ENCODE measurements at places on chromosomes 16 and 17.

DNA sequence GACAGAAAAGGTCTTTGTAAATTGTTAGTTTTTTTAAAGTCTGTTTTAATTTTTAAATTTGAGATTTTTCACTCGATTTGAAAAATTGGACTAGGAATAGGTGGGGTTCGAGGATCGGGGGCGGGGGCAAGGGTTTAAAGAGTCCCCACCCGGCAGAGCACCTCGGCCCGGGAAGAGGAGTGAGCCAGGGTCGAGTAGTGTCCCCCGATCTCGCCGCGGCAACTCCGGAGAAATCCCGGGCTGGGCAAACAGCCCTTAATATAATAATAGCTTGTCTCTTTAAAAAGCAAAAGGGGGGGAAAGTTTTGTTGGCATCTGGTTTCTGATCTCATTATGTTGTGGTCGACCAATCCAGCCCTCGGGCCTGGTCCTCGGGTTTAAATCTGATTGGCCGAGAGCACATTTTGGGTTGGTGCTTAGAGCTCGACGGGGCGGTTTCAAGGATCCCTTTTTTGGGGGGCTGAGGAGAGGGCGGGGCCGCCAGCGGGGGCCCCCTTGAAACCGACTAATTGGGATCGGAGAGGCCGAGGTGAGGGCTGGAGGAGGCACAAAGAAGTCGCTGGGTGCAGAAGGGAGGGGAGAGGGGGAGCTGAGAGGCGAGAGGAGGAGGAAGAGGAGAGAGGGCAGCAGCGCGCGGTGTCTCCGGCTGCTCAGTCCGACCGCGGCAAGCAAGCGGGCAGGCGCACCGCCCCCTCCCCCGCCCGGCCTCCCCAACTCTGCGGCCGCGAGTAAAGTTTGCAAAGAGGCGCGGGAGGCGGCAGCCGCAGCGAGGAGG, at the start of gene FZD2:
FZD2 (plus strand) TSS at position 653 of the 775 bp plus-strand sequence. CDS start 205 bp downstream, outside the sequence.
- peak; percentile 79 for DNase-seq

DNA sequence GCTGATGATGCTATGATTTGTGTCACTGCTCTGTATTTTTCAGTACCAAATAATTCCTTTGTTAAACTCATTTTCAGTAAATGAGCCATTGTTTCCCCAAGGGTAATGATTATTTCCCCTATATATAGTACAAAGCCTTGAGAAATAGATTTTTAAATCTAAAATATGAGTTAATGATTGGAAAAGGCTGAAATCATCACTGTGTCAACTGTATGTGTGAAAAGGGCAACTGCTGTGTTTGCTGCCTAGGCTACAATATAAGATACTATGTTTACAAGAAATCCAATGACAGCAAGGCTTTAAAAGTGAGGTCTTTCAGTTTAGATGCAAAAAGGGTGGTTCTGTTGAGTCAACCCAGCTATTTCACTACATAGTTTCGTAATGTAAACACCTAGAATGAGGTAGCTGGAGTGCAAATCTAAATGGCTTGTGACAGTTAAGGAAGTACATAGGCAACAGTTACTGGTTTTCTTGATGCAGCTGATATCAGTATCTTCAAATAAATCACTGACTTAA, 15.3 kb downstream of the NLK start:
- no peak for DNase-seq

GRCh38 chr17:41844971-41845370, 7.3 kb downstream of the KLHL10 start:
- no peak for DNase-seq

DNA sequence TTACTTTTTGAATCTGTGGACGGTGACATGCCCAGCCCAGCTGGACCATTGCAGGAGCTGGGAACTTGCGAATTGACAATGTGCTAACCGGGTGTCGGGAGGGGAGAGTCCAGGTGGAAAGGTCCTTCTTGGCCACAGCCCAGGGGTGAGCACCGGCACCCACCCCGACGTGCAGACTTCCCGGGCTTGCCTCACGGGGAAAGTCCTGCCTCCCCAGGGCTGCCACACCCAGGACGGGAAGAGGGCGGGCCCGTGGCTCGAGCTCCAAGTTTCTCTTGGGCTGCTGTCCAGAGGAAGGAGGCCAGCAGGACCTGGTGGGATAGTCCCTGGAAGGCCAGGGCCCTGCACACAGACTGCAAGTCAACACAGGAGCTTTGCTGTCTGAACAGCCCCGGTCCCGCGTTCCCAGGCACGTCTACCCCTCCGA, 17.7 kb downstream of the CARD14 start:
- no peak for DNase-seq

DNA sequence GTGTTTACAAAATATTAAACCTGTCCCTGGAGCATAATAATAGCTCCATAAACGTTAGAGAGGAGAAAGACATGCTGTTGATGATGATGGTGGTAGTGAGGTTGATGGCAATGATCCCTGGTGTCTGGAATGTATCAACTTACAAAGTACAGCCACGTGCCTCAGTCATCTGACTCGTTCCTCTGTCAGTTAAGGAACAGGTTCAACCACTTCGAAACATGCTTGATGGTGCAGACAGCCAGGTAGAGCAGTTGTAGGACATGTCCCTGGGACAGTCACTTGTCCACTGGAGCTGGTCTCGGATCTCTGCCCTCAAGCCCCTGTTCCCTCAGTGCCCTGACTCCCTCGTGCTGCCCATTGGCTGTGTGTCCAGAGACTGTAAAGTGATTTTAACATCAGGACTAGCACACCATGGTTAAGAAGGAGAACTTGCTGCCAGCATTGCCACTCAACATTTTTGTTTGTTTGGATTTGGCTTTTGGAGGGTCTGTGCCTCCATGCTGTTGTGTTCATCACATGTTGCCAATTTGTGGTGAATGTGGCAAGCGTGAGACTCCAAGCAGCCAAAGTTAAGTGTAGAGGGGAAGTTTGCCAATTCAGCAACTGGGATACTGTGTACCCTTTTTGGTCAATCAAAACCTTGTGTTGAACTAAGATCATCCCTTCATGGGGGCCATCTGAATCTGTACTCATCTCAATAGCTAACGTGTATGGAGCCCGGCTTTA, 16.3 kb upstream of the SALL1 start:
- DNase-seq = no peak

- DNase-seq = no peak
Observed at GRCh38 chr17:10156948-10157607, 41.3 kb downstream of the GAS7 start.

GRCh38 chr17:44267818-44268490, at the start of gene SLC4A1:
TSS of gene SLC4A1 (minus strand) at chr17:44268135. CDS start at chr17:44262866, 5,269 bp downstream.
- no peak for DNase-seq

DNA sequence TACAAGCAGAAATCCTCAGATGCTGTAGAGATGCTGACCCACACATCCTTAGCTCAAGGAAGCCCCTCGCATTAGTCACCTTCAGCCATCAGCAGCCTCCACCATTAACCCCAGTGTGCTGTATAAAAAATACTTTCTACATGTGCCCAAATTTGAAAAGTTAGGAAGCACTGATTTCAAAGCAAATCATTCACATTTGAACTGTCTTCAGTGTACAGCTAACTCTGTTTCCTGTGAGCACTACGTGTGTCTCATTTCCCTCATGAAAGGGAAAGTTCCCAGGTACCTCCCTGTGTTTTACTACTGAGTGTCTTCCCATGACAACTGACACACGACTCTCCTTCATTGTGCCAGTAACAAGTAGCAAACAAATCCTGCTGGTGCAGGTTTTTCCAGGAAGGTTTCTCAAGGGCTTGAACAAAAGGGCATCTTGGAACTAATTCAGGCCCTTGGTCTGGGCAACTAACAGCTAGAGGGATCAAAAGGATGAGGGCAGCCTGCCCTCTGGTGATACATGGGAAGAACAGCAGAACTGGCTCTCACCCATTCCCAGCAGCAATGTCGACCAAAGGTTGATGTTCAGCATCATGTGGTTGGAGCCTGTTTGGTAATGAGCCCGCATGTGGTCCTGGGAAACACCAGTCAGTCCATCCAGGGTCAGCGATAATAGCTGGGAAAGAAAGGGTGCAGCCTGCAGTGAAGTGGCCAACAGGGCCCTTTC, 4.0 kb downstream of the SLC35B1 start:
- DNase-seq = no peak

DNA sequence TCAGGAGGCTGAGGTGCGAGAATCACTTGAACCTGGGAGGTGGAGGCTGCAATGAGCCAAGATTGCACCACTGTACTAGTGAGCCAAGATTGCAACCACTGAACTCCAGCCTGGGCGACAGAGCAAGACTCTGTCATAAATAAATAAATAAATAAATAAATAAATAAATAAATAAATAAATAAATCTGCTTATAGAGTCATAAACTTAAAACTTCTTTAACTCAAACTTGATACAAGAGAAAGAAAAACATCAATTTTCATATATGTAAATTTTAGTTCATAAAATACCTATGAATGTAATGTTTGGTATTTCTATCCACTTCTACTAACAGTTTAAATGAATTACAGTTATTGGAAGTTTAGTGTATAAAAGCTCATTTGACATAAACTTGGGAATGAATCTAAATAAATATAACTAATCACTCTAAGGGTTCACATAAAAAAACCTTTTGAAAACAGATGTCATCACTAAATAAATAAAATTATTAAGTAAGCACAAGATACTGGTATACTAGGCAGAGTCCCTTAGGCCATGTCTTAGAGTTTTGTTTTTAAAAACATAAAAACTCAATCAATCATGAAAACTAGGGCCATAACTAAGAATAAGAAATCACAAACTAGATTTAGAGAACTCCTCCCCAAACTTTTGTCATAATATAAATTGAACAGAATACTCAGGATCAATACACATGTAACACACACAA, 54.1 kb downstream of the SMURF2 start:
- no peak for DNase-seq

DNA sequence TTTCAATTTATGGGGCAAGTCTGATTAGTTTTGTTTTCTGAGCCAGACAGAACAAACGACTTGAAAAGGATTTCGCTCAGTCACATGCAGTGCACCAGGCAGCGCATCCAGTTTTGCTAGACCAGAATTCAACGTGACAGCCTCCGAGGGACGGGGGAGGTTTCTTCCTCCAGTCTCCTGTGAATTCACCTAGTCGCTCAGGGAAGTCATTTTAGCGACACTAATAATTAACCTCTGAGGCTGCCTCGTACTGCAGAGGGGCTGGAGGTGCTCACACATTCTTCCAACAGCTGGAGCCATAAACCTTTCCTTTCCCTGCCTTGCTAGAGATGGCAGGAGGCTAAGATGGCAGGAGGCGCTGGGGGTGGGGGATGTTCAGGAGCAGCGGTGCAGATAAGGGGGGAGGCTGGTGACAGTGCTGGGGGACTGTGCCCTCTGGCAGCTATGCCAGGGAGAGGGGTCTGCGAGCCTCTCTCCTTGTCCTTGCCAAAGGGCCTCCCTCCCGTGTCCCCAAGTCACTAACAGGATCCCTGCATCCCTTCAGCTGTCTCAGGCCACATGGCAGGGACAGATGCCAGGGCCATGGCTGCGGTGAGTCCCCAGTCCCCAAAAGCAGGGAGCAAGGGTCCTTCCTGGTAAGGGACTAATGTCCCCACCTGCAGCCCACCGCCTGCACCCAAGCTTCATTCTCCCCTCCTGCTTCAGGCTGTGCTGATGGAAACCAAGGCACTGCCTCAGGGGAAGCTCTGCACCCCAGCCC, 24.0 kb downstream of the MXRA7 start:
- DNase-seq = no peak

DNA sequence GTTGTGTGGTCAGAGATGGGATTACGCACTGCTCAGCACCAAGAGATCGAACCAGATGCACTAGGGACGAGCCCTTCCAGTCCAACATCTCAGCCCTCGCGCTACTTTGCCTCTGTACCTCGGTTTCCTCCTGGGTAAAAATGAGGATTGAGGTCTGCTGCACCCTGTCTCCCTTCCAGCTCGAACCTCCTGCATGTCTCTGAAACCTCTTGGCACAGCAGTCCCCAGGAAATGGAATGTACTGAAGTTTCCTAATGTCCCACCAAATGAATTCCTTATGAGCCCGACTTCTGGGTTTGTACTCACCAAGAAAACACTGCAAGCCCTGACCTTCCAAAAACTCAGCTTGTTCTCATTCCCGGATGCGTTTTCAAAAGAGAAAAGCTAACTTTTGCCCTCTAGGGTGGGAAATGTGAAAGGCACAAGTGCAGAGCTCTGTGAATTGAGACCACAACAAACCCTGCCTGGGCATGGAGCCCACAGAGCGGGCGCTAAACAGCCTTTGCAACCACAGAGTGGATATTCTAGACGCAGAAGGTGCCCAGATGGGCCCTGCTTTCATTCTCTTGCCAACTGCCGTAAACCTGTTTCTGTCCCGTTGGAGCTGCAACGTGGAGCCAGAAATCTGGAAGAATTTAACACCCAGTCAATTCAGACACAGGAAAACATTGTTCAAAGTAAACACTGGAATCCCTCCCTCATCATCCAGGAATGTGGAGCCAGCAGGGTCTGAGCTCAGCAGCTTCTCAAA, 10.3 kb downstream of the CDRT4 start:
- DNase-seq = no peak

DNA sequence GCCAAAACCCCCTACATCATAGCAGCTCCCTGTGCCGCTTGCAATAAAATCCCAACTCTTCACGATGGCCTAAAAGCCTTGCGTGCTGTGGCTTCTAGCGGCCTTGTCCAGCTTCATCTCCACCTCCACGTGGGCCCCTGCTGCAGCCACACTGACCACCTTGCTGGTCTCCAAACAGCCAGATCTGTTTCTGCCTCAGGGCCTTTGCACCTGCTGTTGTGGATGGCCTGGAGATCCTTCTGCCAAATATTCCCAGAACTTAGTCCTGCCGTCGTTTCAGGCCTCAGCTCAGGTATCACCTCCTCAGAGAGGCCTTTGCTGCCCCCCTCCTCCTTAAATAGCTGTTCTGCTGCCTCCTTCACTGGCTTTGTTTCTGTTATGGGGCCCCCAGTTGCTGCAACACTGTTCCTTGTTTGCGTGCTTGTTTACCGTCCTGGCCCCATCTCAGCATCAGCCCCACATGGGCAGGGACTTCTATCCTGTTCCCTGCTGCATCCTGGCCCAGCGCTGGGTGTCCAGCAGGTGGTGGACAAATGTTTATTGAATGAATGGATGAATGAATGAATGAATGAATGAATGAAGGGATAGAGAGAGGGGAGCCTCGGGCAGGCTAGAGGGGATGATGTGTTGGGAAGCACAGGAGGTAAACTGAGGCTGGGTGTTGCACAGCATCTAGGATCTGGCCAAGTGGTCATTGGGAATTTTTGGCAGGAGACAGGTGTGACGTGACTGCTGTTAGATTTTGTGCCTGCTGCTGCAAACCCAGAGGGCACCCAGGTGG, 171.0 kb upstream of the GSE1 start:
- DNase-seq = no peak

- no peak for DNase-seq
Observed at GRCh38 chr16:578870-579405, 9.2 kb downstream of the PIGQ start.

- DNase-seq = no peak
Observed at GRCh38 chr16:81445143-81445961, 744 bp downstream of the CMIP start.

- peak; percentile 72 for DNase-seq
Observed at GRCh38 chr16:27245276-27246172, 23.0 kb downstream of the NSMCE1 start.

- DNase-seq = no peak
Observed at GRCh38 chr17:10117581-10118001, 80.8 kb downstream of the GAS7 start.

- no peak for DNase-seq
Observed at GRCh38 chr17:72539981-72540897, 419.4 kb downstream of the SOX9 start.

GRCh38 chr17:73941919-73942530, 261.5 kb upstream of the RPL38 start:
- DNase-seq = no peak

- DNase-seq = no peak
Observed at GRCh38 chr17:38910325-38910724, 15.1 kb upstream of the LASP1NB start.

All from NCI-H446 treated with DMSO at 0.1 percent for 48 hours (cell line).